ENCODE measurements at places on chromosomes 13 and 19.

GRCh38 chr13:66314911-66315310 lies 915.2 kb downstream of the PCDH9 start:
- no peak for DNase-seq

GRCh38 chr13:110524541-110525257 lies 36.8 kb downstream of the RAB20 start:
- no peak for DNase-seq

DNA sequence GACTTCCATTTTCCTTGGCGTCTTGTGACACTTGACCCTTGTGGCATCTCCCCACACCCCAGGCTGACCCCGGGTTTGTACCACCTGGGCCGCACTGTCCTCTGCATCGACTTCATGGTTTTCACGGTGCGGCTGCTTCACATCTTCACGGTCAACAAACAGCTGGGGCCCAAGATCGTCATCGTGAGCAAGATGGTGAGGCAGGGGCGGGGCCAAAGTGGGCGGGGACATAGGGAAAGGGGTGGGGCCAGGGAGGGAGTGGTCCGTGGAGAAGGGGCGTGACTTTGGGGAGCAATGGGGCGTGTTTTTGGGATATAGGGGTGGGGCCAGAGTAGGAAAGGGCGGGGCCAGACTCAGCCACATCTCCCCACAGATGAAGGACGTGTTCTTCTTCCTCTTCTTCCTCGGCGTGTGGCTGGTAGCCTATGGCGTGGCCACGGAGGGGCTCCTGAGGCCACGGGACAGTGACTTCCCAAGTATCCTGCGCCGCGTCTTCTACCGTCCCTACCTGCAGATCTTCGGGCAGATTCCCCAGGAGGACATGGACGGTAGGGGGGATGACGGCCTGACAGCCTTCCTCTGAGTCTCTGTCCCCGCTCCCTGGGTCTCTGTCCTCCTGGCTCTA lies 42.8 kb downstream of the TRPM4 start:
- peak; percentile 34 for DNase-seq

- DNase-seq, result no peak
Observed at GRCh38 chr19:23474761-23475160, 79.5 kb upstream of the ZNF91 start.

GRCh38 chr13:43044720-43045301 lies 21.4 kb downstream of the DNAJC15 start:
- no peak for DNase-seq

DNA sequence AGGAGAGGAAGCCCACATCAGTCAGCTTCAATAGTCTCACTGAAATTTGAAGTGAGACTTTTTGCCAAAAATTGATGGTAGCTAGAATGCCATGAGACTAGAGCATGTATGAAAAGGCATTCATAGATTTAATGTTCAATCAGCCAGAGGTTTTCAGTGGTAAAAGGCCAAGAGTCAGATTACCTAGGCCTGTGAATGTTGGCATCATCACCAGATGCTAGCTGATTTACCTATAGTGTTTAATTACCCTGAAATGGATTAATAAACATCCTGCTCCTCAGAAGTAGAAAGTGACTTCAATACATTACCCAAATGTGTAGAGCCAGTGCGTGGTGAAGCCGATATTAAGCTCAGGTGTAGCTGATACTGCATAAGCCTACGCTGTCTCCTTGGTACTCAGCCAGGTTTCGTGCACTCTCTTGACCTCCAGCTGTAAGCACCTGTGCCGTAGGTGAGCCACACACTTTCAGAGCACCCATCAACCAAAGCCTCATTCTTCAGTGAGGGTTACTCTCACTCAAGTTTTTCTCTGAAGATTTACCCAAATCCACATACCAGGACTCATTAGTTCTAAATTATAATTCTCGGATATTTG lies 1140.3 kb upstream of the SLC10A2 start:
- DNase-seq, result no peak

DNA sequence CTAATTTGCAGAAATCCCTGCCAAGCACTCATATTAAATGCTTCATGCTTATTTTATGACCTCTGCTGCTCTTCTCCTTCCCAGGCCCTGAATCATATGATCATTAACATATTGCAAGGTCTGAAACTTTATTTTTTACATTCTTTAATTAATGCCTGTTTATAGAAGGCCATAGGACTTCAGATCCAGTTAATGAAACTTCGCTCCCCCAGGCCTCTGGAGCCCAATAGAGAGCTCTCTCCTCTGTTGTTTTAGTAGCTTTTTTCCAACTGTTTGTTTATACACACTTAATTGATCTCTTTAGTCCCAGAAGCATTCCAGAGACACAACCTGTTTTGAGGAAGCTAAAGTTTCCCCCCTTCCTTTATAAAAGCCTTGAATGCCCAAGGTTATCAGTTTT lies 68.3 kb downstream of the DACH1 start:
- DNase-seq, result no peak

DNA sequence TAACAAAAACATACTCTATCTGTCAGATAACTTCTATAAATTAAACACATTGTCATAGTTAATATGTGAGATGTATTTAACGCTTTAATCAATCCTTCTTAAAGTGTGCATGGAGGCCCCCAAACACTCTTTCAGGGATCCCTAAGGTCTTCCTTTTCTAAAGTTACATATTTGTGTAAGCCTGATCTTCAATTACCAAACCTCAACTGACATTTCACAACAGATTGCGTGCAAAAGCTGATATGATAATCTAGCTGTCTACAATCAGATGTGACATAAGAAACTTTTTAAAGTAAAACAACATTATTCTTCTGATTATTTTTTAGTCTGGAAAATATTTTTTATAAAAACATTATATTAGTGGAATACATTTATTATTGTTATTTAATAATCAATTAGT lies 1850.4 kb downstream of the OLFM4 start:
- no peak for DNase-seq
